ENCODE measurements at places on chromosomes 16 and 17.

GRCh38 chr17:77140878-77141767, at the start of gene SEC14L1:
TSS of gene SEC14L1 (plus strand) at chr17:77140969. CDS start at chr17:77143597, 2,628 bp downstream.
- DNase-seq = peak; percentile 20

DNA sequence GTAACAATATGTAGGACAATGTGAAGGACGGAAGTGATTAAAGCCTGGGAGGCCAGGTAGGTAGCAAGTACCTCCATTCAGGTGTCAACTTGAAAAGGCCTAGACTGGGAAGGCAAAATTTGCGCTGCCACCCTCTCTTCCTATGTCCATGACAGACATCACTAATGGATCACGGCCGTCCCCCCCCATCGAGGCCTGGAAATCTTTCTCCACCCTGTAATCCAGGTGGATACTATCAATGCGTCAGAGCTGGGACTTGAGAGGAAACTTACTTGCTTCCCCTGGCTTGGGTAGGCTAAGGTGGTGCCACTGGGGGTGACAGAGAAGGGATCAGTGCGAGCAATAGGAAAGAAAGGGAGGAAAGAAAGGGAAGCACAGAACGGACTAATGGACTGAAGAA, 156.1 kb downstream of the SALL1 start:
- no peak for DNase-seq

DNA sequence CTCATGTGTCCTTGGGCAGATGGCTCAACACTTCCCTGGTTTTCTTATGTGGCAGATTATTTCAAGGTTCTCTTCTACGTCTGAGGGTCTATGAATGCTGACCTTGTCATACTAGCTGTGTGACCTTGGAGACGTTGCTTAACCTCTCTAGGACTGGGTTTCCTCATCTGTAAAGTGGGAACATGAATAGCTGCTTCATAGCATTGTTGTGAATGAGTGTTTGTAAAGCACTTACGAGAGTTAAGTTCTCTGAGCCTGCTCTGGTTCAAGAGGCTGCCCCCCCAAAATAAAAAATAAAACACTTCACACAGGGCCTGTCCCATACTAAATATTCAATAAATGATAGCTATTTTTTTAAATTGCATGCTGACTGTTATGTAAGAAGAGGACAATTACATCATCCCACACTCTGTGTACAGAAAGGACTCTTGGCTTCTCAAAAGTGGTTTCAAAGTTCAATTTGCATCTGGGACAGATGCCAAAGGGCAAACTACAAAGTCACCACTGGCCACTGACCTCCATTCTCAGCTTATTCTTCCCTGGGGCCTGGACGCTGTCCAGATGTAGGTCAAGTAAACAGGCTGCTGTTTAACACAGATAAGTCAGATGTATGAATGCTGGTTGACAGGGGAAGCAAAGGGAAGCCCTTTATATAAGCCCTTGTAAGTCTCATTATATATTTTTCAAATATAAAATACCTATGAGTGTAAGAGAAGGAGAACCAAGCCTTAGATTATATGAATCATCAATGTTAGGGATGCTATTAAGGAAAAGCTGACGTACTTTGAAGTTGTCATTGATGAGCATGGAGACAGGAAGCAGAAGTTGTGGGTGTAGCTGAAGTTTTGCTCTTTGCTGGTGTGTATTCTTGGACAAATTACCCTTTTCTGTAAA, 15.4 kb upstream of the NDEL1 start:
- DNase-seq = no peak

GRCh38 chr17:17612085-17613022, 20.8 kb upstream of the PEMT start:
- DNase-seq = no peak

DNA sequence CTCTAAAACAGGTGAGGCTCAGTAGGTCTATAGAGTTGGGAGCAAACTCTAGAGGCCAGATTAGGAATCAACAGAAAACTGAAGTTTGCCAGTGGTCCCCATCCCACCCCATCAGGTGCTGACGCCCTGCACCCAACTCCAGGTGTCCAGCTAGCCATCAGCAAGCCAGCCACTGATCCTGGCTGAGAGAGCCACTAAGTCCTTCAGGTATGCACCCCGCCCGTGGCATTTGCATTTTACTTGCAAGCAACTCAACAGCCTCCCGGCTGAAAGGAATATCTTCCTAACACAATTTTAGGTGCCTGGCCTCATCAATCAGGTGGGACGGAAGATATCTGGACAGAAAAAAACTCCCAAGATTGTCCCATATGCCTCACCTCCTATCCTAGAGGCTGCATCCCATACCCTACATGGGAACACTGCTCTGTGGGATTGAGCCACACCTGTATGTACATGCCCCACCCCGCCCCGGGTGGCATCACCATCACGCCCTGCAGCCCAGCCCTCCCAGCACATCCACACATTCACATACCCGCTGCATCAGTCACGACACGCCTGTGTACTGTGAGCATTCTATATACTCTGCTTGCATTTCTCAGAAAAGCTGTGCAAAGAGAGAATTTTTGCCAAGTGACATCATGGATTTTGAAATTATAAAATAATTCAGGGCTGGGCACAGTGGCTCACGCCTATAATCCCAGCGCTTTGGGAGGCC, 8.3 kb downstream of the OTOP3 start:
- DNase-seq = no peak

All from stimulated activated CD8-positive, alpha-beta memory T cell treated with anti-CD3 and anti-CD28 coated beads, Interleukin-4, amount 100 ng/mL, for 1 hour (primary cell).